Pons (tissue), 1 donor: ENCODE measurements at places on chromosomes 4 and X.

GRCh38 chr4:112145790-112146501 lies 692 bp downstream of the FAM241A start:
- peak; percentile 58 for DNase-seq

- no peak for DNase-seq
Measured at GRCh38 chr4:68209003-68209402, 36.5 kb downstream of the TMPRSS11B start.

- DNase-seq = no peak
Measured at GRCh38 chr4:162684371-162684700, 482.4 kb downstream of the NAF1 start.

GRCh38 chr4:183658362-183659028 lies 490 bp downstream of the RWDD4 start:
- peak; percentile 14 for DNase-seq

GRCh38 chr4:37697566-37697965 lies 11.4 kb upstream of the RELL1 start:
- DNase-seq = no peak

GRCh38 chr4:182102576-182102975 lies 140.6 kb upstream of the TENM3 start:
- no peak for DNase-seq

- DNase-seq = peak; percentile 78
Measured at GRCh38 chr4:57110640-57111511, 691 bp upstream of the IGFBP7 start.

- DNase-seq = no peak
Measured at GRCh38 chr4:110372485-110372884, 103.5 kb upstream of the ENPEP start.

GRCh38 chr4:122766950-122767349 lies 34.4 kb downstream of the BBS12 start:
- DNase-seq = no peak

DNA sequence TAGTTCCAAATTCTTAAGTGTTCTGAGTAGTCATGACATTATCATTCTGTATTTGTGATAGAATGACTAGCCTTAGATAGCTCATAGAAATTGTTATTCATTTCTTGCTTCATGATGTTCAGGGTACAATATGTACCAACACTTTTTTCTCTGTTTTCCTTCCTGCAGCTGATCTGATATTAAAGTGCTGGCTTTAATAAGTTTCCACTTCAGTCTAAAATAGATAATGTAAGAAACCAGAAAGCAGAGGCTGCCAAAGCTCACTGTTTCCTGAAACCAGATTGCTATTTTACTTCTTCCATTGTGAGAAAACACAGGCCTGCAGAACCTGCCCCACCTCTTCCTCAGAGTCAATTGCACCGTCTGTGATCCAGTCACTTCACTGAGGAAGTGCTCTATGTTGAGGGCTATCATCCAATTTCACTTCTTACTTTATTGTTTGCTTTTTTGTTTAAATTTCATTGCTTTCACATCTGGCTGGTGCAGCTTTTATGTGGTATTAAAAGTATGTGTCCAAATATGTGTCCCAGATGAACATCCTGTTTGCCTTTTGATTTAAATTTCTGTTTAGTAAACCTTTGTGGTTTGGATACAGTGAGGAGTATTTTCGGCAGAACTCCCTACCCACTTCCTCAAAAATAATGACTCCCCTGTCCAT lies 652.1 kb downstream of the ANKRD50 start:
- DNase-seq = peak; percentile 67

GRCh38 chr4:176817204-176817603 lies 24.5 kb upstream of the VEGFC start:
- DNase-seq = no peak

DNA sequence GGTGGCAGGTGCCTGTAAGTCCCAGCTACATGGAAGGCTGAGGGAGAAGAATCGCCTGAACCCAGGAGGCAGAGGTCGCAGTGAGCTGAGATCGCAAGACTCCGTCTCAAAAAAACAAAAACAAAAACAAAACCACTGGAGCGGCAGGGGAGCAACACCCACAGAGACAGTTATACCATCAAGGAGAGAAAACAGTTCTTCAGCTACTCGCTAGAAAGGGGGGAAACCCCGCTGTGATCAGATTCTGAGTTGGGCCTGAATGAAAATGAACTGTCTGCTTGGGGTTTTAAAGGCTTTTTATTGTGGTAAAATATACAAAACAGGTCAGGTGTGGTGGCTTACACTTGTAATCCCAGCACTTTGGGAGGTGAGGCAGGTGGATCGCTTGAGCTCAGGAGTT lies 16.8 kb upstream of the IRAK1 start:
- DNase-seq = no peak

DNA sequence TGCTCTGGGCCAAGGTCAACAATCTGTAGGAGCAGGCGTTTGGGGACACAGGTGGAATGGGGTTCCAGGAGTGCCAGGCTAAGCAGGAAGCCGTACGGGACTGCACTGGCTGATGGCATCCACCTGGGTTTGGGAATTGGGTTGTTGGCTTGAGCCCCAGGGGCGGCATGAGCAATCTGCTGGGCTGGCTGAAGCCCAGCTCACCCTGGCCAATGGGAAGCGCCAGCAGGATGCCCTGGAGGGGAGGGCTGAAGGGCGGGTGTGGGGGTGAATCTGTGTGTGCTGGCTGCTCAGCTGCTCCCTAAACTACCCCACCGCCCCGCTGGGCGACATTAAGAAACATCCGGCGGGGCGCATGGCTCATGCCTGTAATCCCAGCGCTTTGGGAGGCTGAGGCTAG lies 8.9 kb upstream of the RGS12 start:
- DNase-seq = no peak

- DNase-seq = no peak
Measured at GRCh38 chr4:170012629-170012958, 13.6 kb downstream of the MFAP3L start.

DNA sequence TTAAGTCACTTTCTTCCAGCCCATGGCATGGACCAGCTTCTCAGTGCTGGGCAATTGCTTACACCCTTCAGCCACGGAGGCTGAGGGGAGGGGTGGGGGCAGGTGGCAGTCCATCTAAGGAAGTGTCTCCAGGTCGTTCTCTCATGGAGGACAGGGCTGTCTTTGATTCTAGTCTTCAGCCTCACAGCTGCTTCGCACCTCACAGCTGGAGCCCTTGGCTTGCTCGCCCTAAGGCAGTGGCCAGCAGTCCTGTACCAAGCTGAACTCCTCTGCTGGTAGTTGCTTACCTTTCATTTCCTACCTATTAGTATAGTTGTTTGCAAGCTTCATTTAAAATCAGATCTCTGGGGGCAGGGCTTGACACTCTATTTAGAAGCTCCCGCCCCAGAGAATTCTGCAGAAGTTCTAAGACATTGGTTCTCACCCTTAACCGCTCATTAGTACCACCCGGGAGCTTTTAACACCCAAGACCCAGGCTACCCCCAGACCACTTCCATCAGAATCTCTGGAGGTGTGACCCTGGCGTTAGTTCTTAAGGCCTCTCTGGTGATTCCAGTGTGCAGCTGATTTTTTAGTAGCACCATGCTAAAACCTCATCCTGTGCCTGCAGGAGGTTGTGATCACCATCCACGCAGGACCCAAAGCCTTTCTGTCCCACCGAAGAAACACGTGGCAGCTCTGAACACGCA lies 386.8 kb downstream of the UNC5C start:
- no peak for DNase-seq

GRCh38 chr4:40183615-40184411 lies 13.0 kb upstream of the RHOH start:
- DNase-seq = no peak

GRCh38 chrX:18578546-18578945 lies 93.4 kb downstream of the RS1 start:
- DNase-seq = no peak

- no peak for DNase-seq
Measured at GRCh38 chrX:29826742-29827141, 388.6 kb upstream of the MAGEB2 start.

GRCh38 chrX:16617382-16617781 lies 32.6 kb upstream of the S100G start:
- no peak for DNase-seq

GRCh38 chr4:106603471-106603870 lies 234.9 kb upstream of the GIMD1 start:
- no peak for DNase-seq

DNA sequence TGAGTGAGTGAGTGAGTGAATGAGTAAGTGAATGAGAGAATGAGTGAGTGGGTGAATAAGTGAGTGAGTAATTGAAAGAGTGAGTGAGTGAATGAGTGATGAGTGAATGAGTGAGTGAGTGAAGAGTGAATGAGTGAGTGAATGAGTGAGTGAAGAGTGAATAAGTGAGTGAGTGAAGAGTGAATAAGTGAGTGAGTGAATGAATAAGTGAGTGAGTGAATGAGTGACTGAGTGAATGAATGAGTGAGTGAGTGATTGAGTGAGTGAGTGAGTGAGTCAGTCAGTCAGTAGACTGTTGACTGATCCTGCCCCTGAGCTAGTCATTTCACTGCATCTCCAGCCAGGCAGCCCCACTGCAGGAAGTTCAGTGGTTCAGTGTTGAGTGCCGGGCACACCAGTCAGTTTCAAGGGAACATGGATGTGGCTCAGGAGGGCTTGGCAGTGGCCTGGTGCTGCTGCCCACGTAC lies 228.4 kb upstream of the PSAPL1 start:
- no peak for DNase-seq

- no peak for DNase-seq
Measured at GRCh38 chr4:175215657-175216056, 297.5 kb downstream of the ADAM29 start.

DNA sequence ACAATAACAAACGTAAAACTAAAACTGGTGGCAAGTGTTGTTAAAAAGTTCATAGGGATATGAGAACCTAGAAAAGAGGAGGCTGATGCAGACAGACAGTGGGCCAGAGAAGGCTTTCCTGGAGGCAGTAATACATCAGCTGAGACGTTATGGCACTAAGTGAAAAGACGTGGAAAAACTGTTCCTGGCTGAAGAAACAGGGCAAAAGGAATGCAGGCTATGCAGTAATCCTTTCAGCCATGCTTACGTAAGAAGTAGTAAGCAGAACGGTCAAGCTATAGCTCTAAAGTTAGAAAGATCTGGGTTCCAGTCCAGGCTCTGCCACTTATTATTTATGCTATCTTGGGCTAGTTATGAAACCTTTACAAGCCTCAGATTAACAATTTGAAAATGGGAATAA lies 6.4 kb downstream of the LAMTOR3 start:
- no peak for DNase-seq

DNA sequence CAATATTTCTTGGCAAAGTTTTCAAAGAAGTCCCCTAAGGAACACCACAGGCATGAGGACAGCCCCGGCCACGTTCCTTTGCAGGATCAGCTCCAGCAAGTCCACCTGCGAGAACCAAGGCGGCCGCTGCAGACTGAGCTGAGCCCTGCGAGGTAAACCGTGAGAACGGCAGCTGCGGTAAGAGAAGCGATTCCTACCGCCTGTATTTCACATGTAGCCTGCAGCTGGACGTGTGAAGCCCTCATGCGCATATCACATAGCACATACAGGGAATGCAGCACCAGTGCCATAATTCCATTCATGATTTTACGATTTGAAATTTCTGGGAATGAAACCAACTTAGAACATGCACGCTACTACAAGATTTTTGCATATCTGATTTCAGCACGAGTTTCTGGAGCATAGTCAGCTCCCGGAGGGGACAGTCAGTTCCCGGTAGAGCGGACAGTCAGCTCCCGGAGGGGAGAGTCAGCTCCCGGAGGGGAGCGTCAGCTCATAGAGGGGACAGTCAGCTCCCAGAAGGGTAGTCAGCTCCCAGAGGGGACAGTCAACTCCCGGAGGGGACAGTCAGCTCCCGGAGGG lies 41.7 kb downstream of the FGFRL1 start:
- no peak for DNase-seq
